ENCODE measurements at places on chromosomes 2 and 18. TPM values are rescaled to one million over a fixed set of nuclear protein-coding genes. Genes with fewer than 3 reads are reported as not detected.

SFTPB gene
- not detected for polyA plus RNA-seq

CHN1 gene
- 90.2 TPM for polyA plus RNA-seq

UGT1A3 gene
- not detected for polyA plus RNA-seq

RNU2-63P gene
- not detected for polyA plus RNA-seq

HOXD1 gene
- polyA plus RNA-seq: not detected

SCN3A gene
- not detected for polyA plus RNA-seq

ADGRF3 gene
- 0.33 TPM for polyA plus RNA-seq

GRP gene
- not detected for polyA plus RNA-seq

ARHGEF4 gene
- 26.0 TPM for polyA plus RNA-seq

DPYSL5 gene
- polyA plus RNA-seq: 3.7 TPM

ZSWIM2 gene
- polyA plus RNA-seq: not detected

SLC40A1 gene
- 11.5 TPM for polyA plus RNA-seq

MC2R gene
- polyA plus RNA-seq: not detected

TFPI gene
- 8.8 TPM for polyA plus RNA-seq

CCDC68 gene
- 0.04 TPM for polyA plus RNA-seq

GYPC gene
- 69.7 TPM for polyA plus RNA-seq

Data from cardiac muscle cell (in vitro differentiated cells and primary cell).